ENCODE measurements at places on chromosomes 6 and 20. TPM values are rescaled to one million over a fixed set of nuclear protein-coding genes. Genes with fewer than 3 reads are reported as not detected.

- H3K27ac ChIP-seq = no peak overlapping the region
- no peaks in the 10 kb centered on the region for H3K27me3 ChIP-seq
- DNase-seq = no peak
- H3K4me3 ChIP-seq = no peak overlapping the region
- H3K36me3 ChIP-seq = no peaks in the 10 kb centered on the region
These were observed 32.5 kb downstream of the KIAA0319 start for GRCh38 chr6:24613361-24614042.

GRCh38 chr20:53255102-53255710, 283.0 kb downstream of the TSHZ2 start:
- no peak for DNase-seq
- H3K4me3 ChIP-seq = no peak overlapping the region
- H3K27ac ChIP-seq = no peak overlapping the region
- no peaks in the 10 kb centered on the region for H3K4me1 ChIP-seq
- H3K27me3 ChIP-seq = no peaks in the 10 kb centered on the region

WFDC10B gene
- not detected for total RNA-seq

SNAP25 gene
- total RNA-seq = 2.5 TPM

GRCh38 chr6:92380803-92381601, 1038.4 kb downstream of the EPHA7 start:
- DNase-seq = no peak
- H3K27me3 ChIP-seq = no peaks in the 10 kb centered on the region
- no peaks in the 10 kb centered on the region for H3K36me3 ChIP-seq
- no peaks in the 10 kb centered on the region for H3K4me1 ChIP-seq
- H3K27ac ChIP-seq = no peak overlapping the region

DNA sequence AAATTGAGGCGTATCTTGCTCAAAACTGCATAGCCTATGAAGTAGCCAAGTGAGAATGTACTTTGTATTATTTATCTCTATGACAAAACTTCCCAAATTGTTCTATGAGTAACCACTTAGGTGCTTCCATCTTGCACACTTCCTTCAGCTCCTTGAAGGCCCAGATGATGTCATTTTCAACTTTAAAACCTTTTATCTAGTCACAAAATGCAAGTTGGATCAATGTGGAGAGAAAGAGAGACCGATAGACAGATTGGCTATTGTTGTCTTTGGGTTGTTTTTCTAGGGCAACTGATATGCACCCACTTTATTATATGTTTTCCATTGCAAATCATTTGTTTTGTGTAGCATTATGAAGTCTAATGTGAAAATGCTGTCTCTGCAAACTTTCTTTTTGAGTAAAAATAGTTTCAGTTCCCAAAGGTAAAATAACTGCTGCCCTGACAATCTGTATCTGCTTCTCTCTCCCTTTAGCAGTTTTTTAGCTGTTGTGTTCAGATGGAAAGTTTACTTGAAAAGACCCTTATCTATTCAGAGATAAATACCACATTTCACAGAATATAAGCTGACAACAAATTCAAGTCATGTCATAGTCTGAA, 73.7 kb upstream of the CITED2 start:
- DNase-seq = no peak
- H3K4me3 ChIP-seq = no peak overlapping the region
- no peaks in the 10 kb centered on the region for H3K36me3 ChIP-seq
- no peak overlapping the region for H3K27ac ChIP-seq

DNA sequence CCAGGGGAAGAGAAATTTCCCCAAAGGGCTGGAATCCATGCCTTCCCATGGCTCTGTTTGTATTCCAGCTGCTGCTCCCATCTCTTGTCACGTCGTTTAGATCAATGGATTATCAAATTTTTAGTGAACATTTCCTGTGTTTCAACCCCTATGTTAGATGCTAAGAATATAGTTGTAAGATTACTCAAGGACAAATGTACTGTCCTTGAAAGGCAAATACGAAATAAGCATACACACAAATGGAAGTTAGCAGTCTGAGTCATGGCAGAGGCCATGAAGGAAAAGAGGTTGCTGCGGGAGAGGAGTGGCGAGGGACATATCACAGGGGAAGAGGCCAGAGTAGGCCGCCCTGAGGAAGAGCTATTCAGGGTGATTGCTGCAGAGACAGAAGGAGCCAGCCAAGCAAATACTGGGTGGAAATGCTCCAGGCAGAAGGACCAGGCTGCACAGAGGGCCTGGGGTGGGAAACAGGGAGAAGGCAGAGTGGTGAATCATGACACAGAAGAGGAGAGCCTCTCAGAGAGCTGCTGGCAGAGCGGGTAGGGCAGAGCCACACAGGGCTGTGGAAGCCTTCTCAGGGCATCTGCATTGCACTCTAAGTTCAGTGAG, 219.2 kb upstream of the LRFN2 start:
- H3K27me3 ChIP-seq = no peaks in the 10 kb centered on the region
- no peak for DNase-seq
- H3K27ac ChIP-seq = no peak overlapping the region
- H3K4me3 ChIP-seq = no peak overlapping the region
- H3K4me1 ChIP-seq = no peaks in the 10 kb centered on the region

DNA sequence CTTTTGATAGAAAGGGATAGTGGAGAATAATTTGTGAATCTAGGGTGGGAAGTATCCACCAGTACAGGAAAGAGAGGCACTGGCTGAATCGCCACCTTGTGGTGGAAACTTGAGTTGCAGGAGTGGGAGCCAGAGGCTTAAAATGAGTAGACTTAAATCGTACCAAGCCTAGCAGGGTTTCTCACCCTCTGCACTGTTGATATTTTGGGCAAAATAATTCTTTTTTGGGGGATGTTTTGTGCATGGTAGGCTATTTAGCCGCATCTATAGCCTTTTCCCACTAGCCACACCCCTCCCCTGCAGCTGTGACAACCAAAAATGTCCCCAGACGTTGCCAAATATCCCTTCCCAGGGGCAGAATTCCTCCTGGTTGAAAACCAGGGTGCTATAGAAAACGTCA, 119.1 kb downstream of the DHX35 start:
- no peaks in the 10 kb centered on the region for H3K36me3 ChIP-seq
- no peak overlapping the region for H3K27ac ChIP-seq
- DNase-seq = peak; percentile 93
- H3K4me3 ChIP-seq = no peak overlapping the region
- H3K4me1 ChIP-seq = no peaks in the 10 kb centered on the region

DNA sequence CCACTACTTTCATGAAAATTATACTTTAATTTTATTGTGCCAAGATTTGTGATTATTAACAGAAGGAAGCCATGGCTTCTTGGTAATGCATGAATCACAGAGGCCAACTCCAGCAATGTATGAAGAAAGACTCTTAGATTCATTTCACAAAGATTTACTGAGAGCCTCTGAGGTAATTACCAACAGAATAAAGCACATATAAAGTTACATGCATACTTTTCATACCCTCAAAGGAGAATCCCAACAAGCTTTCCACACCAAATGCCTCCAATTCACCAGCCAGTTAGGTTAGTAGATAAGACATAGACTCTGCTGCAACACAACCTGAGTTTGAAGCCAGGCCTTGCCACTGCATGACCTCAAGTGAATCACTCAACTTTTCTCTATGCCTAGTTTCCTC, 41.9 kb downstream of the HBS1L start:
- no peaks in the 10 kb centered on the region for H3K27me3 ChIP-seq
- no peaks in the 10 kb centered on the region for H3K36me3 ChIP-seq
- no peak overlapping the region for H3K27ac ChIP-seq
- no peak overlapping the region for H3K4me3 ChIP-seq

GRCh38 chr20:4925842-4926530, 75.3 kb downstream of the SLC23A2 start:
- H3K27me3 ChIP-seq = no peaks in the 10 kb centered on the region
- no peak overlapping the region for H3K27ac ChIP-seq
- no peak for DNase-seq

GRCh38 chr20:53794529-53795115, 201.0 kb upstream of the ZNF217 start:
- no peak overlapping the region for H3K4me3 ChIP-seq
- no peaks in the 10 kb centered on the region for H3K4me1 ChIP-seq
- no peak overlapping the region for H3K27ac ChIP-seq
- DNase-seq = peak; percentile 22
- H3K27me3 ChIP-seq = no peaks in the 10 kb centered on the region
- no peaks in the 10 kb centered on the region for H3K36me3 ChIP-seq

SLC22A2 gene
- not detected for total RNA-seq

DNA sequence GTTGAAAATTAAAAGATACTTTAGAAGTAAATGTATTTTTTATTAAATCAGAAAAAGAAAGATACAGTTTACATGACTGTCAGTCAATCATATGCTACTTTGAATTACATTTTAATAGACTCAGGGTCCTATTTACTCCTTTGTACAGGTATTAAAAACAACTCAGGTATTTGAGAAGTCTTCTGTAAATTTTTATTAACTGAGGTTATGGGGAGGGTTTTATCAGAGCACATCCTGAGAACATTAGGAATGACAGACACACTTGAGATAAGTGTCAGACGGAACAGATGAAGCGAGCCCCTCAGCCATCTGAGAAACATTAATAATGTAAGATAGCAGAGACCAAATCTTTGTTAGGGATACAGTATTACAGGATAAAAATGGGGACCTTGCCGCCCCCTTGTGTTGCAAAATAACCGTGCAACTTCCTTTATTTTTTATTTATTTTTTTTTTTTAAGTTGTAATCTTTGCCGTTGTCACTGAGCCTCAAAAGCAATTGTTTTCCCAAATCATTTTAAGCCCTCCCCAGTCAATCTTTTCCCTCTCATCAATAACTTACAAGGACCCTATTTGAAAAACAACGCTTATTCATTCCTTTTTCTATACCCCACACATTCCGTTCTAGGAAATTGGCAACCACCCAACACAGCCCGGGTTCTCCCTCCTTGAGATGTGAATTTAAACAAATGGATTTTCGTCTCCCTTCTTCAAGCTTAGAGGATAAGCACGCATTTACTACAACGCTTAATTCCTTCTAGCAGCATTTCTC, 126.7 kb downstream of the BCAS1 start:
- no peaks in the 10 kb centered on the region for H3K27me3 ChIP-seq
- no peak overlapping the region for H3K27ac ChIP-seq
- no peak overlapping the region for H3K4me3 ChIP-seq
- no peak for DNase-seq

DNA sequence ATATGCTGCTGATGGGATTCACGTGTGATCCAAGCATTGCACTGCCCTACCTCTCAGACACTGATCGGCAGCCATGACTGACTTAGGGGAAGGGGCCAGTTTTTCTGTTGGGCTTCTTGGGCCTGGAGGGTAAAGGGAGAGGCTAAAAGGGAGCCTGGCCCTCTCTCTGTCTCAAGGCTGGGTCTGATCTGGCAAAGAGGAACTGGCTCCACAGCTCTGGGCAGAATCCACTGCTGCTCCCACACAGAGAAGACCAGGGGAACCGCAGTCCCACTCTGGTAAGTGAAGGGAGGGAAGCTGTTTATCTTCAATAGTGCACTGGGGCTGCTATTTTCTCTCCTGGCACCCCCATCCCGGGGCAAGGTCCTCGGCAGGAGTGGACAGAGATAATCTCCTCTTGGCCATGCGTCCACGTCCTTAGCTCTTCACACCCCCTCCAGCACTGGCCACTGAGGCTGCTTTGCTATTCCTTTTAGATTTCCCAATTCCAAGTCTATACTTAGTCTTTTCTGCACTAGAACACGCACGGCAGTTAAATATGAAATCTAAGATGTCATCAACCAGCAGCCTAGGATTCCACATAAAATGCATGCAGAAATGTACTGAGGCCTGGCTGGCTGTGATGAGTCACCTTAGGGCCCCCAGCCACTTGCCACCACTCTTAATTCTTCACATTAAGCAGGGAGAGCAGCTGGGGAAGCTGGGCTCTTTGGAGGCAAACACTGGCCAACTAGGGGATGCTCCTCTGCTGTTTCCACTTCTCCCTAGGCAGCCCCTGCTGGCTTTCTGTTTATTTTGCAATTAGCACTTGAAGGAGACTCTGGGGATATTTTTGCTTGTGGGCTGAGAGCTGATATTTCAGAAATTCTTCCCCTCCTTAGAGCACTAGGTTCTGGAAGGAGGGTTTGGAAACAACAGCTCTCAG, 87.8 kb upstream of the ARMC2 start:
- H3K27ac ChIP-seq = no peak overlapping the region
- no peaks in the 10 kb centered on the region for H3K4me1 ChIP-seq
- H3K27me3 ChIP-seq = no peaks in the 10 kb centered on the region
- peak; percentile 40 for DNase-seq

DNA sequence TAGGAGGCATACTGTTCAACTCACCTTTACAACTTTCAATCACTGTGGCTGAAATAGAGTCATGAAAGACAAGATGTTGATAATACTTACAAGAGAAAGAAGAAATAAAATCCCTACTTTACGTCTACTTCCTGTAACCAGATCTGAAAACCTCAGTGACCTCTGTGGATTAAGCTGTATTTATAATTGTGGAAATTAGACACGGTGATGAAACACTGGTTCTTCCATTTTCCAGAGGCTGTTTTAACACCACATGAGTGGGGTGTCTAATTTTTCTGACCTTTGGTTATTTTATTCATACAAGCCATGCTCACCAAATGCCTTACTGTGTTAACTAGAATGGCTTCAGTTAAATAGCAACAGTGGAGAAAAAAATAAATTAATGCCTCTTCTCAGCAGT, 58.5 kb upstream of the HIVEP1 start:
- H3K27ac ChIP-seq = no peak overlapping the region
- no peaks in the 10 kb centered on the region for H3K27me3 ChIP-seq
- H3K36me3 ChIP-seq = no peaks in the 10 kb centered on the region
- no peak for DNase-seq
- H3K4me3 ChIP-seq = no peak overlapping the region
- H3K4me1 ChIP-seq = no peaks in the 10 kb centered on the region

GRCh38 chr6:34917626-34918285, 28.7 kb downstream of the ANKS1A start:
- peaks cover 6% of the 10 kb centered on the region for H3K4me1 ChIP-seq
- DNase-seq = no peak
- H3K27ac ChIP-seq = no peak overlapping the region

DNA sequence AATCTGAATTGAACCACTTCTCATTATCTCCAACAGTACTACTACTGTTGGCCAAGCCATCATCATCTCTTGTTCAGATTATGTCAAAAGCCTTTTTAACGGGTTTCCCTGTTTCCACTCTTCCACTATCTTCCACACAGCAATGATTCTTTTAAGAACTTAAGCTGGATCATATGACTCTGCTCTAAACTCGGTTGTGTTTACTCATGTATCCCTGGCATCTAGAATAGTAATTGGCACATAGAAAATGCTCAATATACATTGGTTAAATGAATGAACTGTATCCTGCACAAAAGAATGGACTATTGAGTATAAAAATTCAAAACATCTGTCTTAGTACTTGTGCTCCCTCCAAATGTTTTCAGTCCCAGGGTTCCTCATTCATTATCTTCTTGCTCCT, 2.8 kb upstream of the COX7A2 start:
- no peaks in the 10 kb centered on the region for H3K27me3 ChIP-seq
- H3K36me3 ChIP-seq = no peaks in the 10 kb centered on the region
- H3K4me1 ChIP-seq = no peaks in the 10 kb centered on the region
- DNase-seq = no peak
- no peak overlapping the region for H3K27ac ChIP-seq

GRCh38 chr20:16919841-16920240, 171.7 kb downstream of the OTOR start:
- H3K36me3 ChIP-seq = no peaks in the 10 kb centered on the region
- DNase-seq = no peak
- H3K4me1 ChIP-seq = no peaks in the 10 kb centered on the region
- H3K27ac ChIP-seq = no peak overlapping the region
- no peak overlapping the region for H3K4me3 ChIP-seq

Data from Peyer's patch (tissue), 4 donors.